Kidney epithelial cell (primary cell): ENCODE measurements at places on chromosomes 13 and 19.

- DNase-seq, result no peak
Observed at GRCh38 chr19:54469496-54469934, 3.6 kb downstream of the CDC42EP5 start.

DNA sequence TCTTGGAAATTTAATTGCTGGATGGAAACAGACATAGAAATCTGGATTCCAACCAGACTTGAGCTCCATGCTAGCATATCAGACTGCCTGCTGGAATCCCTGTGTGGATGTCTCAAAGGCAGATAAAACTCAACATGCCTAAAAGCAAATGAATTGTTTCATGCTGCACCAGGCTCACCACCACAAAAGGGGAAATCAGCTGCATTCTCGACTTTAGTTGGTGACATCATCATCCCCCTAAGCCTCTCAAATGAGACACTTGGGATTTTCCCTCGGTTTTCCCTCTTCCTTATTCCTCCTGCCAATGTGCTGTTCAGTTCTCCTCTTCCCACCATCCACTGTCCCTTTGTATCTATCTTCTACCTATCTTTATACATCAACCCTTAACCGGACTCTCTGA lies 134.3 kb downstream of the ZDHHC20 start:
- DNase-seq, result no peak

DNA sequence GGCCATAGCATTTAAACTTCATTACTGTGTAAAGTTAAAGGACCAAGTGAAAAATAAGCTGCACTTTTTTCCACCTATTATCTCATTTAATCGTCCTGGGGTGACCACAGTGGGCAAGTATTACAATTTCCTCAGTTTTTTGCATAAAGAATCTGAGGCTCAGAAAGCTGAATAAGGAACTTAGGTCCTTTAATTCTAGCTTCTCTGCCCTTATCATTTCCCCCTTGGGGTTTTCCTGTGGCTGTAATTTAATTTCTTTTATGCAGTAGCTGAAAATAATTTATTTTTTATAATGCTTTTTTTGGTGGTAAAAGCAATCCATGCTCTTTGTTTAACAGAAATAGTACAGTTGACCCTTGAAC lies 59.8 kb upstream of the RCBTB2 start:
- DNase-seq, result no peak

DNA sequence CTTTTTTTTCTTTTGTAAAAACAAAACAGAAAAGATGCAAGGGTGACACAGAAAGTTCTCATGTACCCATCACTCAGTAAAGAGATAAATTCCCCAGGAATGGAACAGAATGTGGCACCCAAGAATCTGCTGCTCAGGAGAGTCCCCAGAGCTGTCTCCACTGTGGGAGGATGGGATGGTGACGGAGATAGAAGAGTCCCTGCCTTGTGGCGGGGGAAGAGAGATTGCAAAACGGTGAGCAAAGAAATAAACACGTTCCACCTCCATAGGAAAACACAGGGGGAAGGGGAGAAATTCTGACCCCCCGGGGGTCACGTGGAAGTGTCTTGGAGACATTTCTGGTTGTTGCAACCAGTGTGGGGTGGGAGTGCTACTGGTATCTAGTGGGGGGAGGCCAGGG lies 76.4 kb downstream of the INSR start:
- DNase-seq, result no peak

- DNase-seq, result no peak
Observed at GRCh38 chr19:55098716-55099556, 18.5 kb downstream of the PPP1R12C start.

DNA sequence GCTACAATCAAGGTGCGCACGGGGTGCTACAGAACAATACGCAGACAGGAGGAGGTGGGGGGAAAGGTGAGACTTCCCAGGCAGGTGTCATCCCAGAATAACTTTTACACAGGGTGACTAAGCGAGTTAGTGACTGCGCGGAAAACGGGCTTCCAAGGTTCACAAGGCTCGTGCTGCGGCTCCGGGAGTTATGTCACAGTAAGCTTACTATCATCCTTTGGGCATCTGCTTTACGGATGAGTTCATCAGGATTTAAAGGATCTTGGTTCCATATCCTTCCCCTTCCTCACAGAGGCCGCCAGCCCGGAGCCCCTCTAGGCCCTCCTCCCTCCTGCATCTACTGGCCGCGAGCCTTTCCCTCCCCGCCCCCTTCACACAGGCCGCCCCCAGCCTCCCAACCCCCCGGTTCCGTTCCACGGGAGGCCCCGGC lies 474 bp upstream of the IFT88 start:
- DNase-seq, result peak; percentile 43

GRCh38 chr13:40398065-40398464 lies 268.4 kb downstream of the FOXO1 start:
- DNase-seq, result no peak

GRCh38 chr19:32222556-32222955 lies 122.9 kb upstream of the ZNF507 start:
- no peak for DNase-seq

GRCh38 chr13:80245162-80245733 lies 95.7 kb downstream of the SPRY2 start:
- DNase-seq, result no peak

DNA sequence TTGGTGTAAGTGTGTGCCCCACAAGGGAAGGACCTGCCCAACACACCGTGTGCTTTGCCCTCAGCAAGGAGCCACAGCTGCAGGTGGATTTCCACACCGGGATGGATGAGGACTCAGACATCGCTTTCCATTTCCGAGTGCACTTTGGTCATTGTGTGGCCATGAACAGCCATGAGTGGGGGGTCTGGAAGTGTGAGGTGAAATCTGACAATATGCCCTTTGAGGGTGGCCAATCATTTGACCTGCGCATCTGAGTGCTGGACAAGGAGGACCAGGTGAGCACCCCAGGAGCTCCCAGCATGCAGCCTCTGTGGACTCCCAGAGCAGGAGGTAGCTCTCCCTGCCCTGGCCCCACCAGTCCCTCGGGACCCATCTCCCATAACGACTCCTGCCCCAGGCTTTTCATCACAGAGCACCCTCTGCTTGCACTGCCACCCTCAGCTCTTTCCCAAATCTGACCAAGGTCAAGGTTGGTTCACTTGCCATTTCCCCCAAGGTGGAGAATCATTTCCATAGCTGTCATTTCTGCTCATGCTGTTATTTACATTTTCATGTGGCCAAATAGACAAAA lies 13.2 kb upstream of the EID2 start:
- DNase-seq, result no peak

GRCh38 chr19:6011206-6011605 lies 33.3 kb upstream of the RANBP3 start:
- no peak for DNase-seq

GRCh38 chr13:96994017-96994857 lies at the start of gene OXGR1:
TSS of gene OXGR1 (minus strand) at chr13:96994476. CDS start at chr13:96987759, 6,717 bp downstream.
- no peak for DNase-seq

- DNase-seq, result no peak
Observed at GRCh38 chr19:37855098-37855497, 51.3 kb downstream of the WDR87 start.

- no peak for DNase-seq
Observed at GRCh38 chr13:47859165-47859564, 141.9 kb downstream of the SUCLA2 start.

GRCh38 chr19:41219924-41220567 lies 1.0 kb downstream of the AXL start:
- no peak for DNase-seq

GRCh38 chr19:13842291-13843103 lies 34.4 kb upstream of the NANOS3 start:
- no peak for DNase-seq

GRCh38 chr13:44968434-44968815 lies 20.8 kb downstream of the NUFIP1 start:
- no peak for DNase-seq

DNA sequence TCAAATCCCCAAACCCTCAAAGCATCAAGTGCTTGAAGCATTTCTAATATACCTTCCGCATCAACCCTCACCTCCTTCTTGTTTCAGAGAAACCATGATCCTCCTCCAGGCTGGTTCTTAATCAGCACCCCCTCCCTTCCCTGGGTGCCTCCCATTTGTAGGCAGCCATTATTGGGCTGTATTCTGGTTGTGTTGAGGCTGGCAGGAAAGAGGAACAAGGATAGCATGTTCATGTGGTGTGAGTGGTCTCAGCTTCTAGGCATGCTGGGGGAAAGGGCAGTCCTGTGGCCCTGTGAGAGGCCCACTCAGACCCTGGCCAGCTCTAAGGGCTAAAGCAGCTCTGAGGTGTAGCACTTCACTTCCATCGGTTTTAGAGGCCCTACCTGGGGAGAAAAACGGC lies 18.9 kb upstream of the TRIM13 start:
- no peak for DNase-seq

DNA sequence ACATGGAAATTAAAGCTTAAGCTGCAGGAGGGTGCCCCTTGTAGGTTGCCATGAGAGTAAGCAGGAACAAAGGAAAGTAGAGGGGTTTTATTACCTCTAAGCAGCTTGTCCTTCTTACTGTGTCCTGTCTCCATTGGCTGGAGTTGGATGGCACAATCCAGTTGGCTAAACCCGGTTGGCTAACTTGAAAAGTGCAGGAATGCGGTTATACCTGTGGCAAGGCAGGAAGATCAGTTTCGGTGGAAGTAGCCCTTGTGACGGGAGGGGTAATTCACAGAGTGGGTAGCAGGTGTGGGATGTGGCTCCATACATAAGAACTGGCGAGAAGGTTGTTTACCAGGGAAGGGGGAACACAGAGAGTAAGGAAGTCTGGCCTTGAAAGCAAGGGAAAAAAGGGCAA lies 3.2 kb downstream of the ZNF726 start:
- peak; percentile 2 for DNase-seq

DNA sequence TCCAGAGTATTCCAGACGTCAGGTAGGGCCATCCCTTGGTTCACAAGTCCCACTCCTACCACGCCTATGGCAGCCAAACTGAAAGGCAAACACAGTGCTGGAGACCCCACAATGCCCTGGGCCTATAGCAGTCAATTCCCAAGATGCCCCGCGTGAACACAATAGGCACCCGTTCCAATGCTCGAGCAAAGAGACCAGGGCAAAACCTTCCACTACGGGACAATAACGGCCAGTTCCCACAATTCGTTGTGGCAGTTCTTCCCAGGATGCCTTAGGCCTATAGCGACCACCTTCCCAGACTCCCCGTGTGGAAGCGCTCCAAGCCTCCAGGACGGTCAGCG lies 538 bp downstream of the ZNF428 start:
- no peak for DNase-seq

GRCh38 chr13:113887700-113888201 lies 23.9 kb upstream of the GAS6 start:
- no peak for DNase-seq

DNA sequence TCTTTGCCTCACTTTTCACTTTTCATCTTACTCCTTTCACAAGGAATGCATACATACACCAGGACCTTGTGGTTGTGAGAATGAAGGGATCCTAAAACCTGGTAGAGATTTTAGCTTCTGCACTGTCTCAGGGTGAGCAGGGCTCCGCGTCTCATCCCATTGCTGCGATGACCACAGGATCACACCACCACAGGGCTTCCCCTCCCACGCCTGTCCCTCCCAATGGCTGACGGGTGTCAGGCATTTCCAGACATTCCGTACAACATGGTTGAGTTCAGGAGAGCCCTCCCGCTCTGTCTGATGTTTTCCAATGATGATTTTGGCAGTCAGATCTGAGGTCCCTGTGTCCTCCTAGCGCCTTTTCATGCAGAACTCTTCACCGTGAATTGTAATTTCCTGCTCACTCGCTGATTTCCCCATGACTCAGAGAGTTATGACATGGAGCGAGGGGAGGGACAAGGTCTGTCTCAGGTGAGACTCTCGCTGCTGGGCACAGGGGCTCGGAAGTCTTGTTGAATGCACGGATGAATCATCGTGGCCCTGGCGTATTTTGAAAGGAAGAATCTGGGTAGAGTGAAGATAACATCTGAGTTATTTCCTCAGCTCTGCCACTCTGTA lies 102.8 kb downstream of the TEX29 start:
- DNase-seq, result peak; percentile 18

DNA sequence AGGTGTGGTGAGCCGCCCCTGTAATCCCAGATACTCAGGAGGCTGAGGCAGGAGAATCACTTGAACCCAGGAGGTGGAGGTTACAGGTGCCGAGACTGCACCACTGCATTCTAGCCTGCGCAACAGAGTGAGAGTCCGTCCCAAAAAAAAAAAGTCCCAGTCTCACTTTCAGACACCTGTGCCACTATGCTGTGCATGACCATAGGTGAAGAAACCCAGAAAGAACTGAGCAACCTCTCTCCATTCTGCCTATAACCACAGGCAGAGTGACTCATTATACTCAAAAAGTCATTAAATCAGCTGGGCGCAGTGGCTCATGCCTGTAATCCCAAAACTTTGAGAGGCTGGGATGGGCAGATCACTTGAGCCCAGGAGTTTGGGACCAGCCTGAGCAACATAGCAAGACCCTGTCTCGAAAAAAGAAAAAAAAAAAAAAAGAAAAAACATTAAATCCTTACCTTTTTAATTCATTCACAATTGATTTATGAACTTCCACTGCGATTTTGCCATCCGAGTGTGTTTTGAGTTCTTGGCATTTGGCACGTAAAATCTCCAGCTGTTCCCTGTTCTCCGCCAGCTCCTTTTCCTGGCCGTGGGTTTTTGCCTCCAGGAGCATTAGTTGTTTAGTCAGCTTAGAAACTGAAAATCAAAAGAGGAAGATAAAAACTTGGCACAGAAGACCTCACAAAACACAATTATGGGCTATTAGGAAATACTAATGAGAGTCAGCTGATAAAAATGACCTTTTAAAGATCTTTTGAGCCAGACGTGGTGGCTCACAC lies 45.5 kb upstream of the SLC7A9 start:
- DNase-seq, result no peak

GRCh38 chr13:80196756-80197155 lies 144.2 kb downstream of the SPRY2 start:
- no peak for DNase-seq

GRCh38 chr13:99256283-99256682 lies 1.9 kb downstream of the GPR18 start:
- DNase-seq, result no peak

- no peak for DNase-seq
Observed at GRCh38 chr13:113224486-113224885, 15.1 kb downstream of the CUL4A start.

GRCh38 chr13:103351035-103351828 lies 285.0 kb upstream of the SLC10A2 start:
- DNase-seq, result peak; percentile 51

DNA sequence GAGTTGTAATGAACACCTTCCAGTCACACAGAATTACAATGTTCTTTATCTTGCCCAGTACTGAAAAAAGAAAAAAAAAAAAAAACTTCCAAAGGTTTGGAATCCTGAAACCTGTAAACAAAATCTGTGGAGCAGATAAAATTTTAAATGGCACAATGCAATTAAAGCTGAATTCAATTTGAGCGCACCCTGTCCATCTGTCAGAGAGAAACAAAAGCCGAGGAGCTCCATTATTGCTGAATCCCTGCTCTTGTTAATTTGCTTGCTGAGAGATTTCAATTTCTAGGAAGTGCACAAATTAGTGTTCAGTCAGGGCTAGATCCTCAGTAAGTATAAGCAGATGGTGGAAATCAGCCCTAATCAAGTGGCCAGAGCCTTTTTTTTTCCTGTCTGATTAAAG lies 65.2 kb downstream of the DACH1 start:
- DNase-seq, result no peak
